ENCODE measurements at places on chromosomes 16 and 17.

DNA sequence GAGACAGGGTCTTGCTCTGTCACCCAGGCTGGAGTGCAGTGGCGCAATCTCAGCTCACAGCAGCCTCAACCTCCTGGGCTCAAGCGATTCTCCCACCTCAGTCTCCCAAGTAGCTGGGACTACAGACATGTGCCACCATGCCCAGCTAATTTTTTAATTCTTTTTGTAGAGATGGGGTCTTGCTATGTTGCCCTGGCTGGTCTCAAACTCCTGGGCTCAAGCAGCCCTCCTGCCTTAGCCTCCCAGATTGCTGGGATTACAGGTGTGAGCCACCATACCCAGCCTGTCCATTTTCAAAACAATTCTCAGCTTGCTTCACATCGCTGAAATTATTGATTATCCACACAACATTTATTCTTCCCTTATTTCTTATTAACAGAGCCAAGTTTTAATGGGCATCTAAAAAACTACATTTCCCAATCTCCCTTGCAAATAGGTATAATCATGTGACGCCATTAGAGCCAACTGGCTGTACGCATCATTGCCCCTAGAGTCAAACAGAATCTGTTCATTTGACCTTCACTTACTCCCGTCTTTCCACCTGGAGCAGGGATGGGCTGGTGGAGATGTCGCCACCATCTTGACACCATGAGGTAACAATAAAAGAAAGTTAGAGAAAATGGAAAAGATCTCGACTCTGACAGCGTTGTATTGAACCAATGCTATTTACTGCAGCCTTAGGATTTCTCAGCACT, 148.0 kb upstream of the FOXF1 start:
- DNase-seq = no peak

GRCh38 chr17:30378241-30378824, 394 bp upstream of the CPD start:
- DNase-seq = no peak

DNA sequence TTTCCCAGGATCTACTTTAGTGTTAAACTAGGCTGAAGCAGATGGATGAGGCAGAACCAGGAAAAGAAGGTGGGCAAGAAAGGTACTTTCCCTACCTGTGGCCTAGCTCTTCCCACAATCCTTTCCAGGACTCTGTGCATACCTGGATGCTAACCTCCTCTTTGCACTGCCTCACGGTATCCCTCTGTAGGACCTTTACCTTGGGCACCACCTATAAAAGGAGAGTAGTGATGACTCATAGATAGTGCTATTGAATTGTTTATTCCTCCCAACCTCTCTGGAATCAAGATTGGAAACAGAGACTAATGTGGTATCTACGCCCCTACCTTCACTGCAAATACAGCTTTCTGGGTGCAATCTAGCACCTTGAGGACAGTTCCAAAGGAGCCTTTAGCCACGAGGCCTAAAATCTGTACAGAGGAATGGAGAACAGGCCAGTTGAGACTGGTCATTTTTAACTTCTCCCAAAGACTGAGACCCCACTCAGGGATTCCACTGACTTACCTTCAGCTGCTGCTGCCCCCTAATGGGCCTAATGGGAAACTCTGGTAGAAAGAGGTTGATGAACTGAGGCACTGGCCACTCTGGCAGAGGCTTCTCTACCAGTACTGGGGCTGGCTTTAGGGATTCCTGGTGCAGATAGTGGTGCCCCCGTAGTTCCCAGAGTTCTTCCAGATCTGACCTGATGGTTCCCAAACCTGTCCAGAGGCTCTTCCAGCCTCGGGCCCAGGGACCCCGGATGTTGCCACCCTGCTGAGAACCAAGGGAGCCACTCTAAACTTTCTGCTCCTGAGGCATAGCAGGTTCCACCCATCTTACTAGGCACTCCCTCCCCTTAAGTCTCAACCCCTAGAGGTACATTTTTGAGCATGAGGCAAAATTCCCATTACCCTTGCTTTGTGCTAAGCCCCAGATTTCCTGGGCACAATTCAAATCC, 781 bp downstream of the RSKR start:
- DNase-seq = no peak

- DNase-seq = no peak
Observed at GRCh38 chr17:16529906-16530305, 37.9 kb upstream of the LRRC75A start.

DNA sequence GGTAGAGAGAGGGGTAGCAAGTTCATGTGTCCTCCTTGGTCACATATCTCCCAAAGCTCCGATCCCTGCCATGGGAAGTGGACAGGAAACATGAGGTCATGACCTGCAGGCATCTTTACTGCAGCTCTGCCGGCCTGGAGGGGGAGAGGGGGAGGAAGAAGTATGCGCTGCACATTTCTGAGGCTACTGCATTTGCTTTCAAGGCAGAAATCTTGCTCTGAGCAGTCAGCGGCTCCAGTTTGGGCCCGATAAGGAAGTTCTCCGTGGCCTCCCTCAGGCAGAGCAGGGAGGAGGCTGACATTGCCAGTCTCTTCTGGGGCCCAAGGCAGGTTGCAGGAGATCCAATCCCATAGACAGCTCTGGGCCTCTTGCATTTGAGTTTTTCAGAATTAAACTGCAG, 1.5 kb upstream of the NHERF1 start:
- no peak for DNase-seq
